ENCODE measurements at places on chromosomes 1 and 21.

GRCh38 chr21:24197923-24198322 lies 1409.4 kb downstream of the MRPL39 start:
- DNase-seq: no peak

GRCh38 chr1:207893737-207894582 lies 17.0 kb downstream of the CD34 start:
- DNase-seq: no peak

GRCh38 chr1:168170564-168171508 lies 7.9 kb upstream of the TIPRL start:
- no peak for DNase-seq

- peak; percentile 11 for DNase-seq
Observed at GRCh38 chr1:241551759-241552638, 19.8 kb downstream of the KMO start.

DNA sequence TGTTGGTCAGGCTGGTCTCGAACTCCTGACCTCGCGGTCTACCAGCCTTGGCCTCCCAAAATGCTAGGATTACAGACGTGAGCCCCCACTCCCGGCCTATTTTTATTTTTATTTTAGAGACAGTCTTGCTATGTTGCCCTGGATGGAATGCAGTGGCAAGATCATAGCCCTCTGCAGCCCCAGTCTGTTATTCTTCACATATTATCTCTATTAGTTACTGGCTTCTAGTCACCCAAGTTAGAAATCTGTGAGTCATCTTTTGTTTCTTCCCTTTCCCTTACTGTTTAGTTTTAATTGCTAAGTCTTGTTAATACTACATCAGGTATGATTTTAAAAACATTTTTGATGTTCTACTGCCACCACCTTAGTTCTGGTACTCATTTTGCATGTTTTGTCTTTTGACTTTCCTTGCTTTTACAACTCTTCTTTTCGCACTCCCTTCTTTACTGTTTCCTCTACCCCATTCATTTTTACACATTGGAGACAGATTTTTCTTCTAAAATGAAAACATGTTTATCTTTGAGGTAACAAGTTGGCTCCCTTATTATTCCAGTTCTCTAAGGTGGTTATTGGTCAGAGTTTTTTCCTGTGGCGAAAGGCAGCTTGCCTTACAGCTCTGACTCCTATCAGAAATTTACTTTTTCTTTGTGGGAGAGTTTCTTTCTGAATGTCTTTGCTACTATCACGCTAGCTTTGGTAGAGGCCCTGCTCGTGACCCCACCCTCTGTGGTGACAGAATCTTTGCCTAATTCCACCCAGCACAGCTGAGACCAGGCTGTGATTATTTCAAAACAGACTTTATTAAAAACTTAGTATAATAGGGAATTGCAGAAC lies 19.5 kb downstream of the ZMYM4 start:
- DNase-seq: no peak

DNA sequence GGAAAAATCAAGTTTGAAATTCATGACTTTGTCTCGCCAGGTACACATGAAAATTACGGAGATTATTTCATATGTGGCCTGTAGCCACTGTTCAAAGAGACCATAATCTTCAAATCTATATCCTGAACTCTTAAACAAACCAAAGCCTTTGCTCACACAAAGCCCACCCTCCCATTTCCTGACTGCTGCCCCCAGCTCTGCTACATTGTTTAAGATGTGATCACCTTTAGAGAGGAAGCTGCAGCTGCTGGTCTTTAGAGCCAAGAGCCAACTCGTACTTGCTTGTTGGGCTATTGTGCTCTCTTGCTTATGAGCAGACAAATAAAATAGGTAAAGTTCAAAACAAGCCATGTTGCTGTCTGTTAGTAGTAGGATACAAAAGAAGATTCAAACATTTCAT lies 71.9 kb downstream of the DTL start:
- no peak for DNase-seq

GRCh38 chr1:56908619-56909221 lies 54.1 kb downstream of the C8A start:
- DNase-seq: no peak

GRCh38 chr21:42553435-42553834 lies 39.8 kb downstream of the SLC37A1 start:
- no peak for DNase-seq

- no peak for DNase-seq
Observed at GRCh38 chr21:38259665-38260064, 2.9 kb downstream of the KCNJ15 start.

DNA sequence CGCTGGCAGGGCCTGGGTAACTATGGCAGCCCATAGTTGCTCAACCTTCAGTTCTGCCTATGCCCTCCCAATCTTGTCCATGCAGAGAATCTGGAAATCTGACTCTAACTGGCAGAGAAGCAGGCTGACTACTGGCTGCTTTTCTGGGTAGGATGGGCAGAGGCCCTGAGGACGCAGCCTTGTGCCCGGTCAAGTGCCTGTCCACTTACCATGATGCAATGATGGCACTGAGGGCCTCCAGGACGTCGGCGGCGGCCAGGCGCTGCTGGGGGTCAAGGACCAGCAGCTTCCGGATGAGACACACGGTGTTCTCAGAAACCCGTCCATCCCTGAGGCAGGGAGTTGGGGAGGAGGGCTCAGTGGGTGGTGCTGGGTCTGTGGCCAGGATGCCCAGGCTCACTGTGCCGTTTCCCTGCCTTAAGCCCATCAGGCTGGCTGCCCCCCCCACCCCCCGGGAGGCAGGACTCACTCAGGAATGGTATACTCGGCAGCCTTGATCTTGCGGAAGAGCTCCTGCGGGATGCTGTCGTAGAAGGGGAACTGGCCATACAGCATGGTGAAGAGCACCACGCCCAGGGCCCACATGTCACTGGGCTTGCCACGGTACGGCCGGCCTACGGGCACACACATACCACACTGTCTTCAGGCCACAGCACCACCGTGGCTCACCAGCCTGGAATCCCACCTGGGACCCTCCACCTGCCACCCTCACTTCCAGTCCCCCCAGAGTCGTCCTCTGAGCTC lies 20.4 kb upstream of the EVA1B start:
- DNase-seq: no peak

Data from stimulated activated CD4-positive, alpha-beta T cell treated with anti-CD3 and anti-CD28 coated beads, TNF-alpha, amount 100 ng/mL, for 4 hours (primary cell).